Thyroid gland (tissue), 4 donors: ENCODE measurements at places on chromosomes 1 and 21.

DNA sequence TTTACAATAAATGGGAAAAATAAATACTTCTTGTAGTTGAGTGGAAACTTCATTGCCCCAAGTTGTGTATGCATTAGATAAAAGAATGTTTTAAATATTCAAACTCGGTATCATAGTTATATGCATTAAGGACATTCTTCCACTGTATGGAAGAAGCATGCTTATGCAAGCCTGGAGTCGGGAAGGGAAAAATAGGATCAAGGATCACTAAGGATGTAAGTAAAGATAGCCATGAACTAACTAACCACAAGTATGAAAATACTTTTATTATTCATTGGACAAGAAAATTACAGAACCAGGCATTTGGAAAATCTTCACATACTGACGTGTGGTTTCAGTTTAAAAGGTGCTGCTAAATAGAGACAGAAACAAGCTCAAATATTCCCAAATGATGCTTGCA, 26.9 kb upstream of the DPYD start:
- no peak for DNase-seq

GRCh38 chr1:244755673-244756072, 79.8 kb upstream of the COX20 start:
- DNase-seq: no peak

DNA sequence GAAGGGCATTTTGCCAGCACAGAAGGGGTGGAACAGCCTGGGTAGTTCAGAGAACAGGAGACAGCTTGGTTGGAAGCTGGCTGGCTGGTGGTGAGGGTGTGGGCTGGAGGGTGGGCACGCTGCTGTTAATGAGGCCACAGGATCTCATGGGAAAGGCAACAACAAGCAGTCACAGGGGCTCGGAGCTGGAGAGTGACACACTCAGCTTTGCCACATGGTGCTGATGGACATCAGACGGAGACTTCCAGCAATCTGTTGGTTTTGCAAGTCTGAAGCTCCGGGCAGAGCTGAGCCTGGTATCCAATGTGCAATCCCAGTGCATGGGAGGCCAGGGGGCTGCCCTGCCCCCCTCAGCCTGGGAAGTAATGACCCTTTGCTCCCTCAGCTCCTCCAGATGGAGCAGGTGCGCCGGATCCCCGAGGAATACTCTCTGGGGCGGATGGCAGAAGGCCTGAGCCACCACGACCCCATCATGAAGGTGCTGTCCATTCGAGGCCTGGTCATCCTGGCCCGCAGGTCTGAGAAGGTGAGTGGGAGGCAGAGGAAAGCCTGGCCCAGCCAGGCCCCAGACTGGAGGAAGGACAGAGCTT, 15.6 kb upstream of the TTC4 start:
- no peak for DNase-seq

GRCh38 chr1:167200272-167200671, 20.4 kb upstream of the POU2F1 start:
- no peak for DNase-seq

DNA sequence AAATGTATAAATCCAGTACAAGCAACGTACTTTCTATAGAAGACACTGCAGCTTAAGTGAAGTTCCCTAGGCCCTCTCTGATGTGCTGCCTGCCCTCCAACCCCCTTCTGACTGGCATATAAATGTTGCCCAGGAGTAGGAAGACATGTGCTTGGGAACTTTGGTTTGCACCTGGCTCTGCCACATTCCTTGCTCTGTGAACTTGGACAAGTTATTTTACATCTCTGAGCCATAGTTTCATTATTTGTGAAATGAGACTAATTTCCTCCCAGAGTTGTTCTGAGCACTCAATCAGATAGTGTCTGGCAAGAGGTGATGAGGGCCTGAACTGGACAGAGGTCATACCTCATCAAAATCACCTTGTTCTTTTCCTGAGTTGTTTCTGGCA, 3.5 kb upstream of the PHC2 start:
- DNase-seq: no peak

- no peak for DNase-seq
These were observed 303.5 kb upstream of the NR5A2 start for GRCh38 chr1:199724049-199724448.
